NCI-H526 (cell line): ENCODE measurements at places on chromosomes 7 and 10.

GRCh38 chr10:3072641-3073360 is 5.5 kb downstream of the PFKP start:
- DNase-seq = no peak

DNA sequence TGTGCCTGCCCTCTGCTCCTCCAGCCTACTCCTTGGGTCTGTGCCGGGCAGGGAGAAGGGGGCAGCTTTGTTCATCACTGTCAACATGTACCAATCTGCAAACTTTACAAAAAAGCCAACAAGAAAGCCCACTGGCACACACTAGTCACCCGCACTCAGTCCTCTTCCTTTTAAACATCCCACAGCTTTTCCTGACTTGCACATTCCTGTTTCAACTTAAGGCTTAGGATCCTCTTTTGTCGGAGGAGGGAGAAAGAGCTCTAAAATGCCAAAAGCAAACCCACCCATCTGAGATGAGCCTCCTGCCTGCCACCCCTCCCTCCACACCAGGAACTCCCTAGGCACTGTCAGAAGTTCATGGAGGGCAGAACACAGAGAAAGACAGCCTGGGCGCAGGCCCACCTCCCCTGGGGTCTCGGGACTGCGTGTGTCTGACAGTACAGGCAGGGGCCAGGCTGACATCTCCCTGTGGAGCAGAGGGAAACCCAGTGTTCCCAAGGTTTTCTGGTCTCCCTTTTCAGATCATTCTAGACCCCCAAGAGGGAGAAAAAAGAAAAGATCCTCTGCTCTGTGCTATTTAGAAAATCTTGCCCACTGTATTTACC is 5.4 kb downstream of the PDIA4 start:
- DNase-seq = no peak

DNA sequence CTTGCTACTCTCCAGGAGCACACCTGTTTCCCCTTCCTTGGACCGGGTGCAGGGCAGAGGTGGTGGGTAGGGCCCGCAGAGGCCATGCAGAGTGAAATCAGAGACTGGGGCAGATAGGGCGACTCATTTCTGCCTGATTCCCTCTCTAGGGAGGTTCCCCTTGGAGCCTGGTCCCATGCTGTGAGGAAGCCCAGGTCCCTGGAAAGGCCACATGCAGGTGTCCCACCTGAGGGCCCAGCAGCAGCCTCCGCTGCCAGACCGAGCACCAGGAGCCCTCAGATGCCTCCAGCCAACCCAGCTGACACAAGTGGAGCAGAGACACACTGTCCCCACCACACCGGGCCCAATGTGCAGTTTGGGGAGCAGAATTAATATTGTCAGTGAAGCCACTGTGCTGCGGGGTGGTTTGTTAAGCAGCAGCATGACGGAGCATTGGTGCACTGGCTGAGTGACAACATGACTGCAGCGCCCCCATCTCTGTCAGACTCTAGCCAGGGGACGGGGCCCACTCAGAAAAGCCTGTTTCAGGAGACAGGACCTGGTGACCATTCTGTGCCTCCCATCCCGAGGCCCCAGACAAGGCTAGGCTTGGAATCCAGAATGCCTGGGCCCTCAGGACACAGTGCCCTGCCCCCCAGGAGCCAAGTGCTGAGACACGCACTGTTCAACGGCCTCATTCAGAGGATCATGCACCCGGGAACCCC is 30.4 kb upstream of the RET start:
- no peak for DNase-seq

DNA sequence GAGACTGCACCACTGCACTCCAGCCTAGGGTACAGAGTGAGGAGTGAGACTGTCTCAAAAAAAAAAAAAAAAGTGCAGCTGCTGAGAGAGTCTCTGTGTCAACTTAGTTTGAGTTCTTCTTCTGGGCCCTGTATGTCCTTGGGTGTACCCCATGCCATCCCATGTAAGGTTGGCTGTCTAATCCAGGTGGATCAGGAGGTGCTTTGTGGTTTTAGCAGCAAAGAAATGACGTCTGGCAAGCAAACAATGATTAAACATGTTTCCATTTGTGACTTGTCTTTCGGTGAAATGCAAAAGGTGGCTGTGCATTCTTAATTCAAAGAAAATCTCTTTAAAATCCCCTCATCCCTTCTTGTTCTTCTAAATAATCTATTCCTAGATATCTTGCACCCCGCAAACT is 255.9 kb downstream of the ANKRD30A start:
- DNase-seq = no peak

DNA sequence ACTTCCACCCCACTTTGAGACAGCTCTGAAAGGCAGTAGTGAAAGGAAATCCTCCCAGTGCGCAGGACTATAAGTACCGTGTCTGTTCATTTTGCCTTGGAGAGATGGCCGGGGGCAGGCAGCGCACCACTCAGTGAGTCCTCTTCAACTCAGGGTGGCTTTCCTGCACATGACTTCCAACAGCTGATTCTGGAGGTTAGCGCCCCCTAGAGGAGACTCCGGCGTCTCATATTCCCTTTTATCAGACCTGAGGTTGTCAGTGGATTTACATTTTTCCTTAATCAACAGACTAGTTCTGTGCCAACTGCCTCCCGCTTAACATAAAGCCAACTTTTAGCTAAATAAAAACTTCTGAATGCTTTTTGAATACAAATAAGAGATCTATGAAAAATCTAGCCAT is 101.0 kb downstream of the HERPUD2 start:
- DNase-seq = peak; percentile 40

DNA sequence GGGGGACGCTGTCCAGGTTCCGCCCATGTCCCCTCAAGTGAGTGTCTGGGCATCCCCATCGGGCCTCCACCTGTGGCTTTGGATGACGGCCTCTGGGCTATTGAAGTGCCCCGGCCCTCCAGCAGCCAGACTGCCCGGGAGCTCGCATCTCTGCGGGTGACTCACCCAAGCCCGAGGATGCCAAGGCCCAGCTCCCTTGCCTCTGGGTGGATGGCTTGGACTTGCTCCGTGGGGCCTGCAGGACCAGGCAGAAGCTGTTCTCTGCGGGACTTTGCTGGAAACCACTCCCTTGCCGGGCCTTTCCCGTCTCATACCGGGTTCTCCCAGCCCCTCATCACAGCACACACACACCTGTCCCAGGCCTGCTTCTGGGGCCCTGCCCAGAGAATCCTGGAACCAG is 22.4 kb downstream of the DPYSL4 start:
- no peak for DNase-seq

GRCh38 chr10:101284744-101285463 is 55.6 kb upstream of the LBX1 start:
- no peak for DNase-seq

DNA sequence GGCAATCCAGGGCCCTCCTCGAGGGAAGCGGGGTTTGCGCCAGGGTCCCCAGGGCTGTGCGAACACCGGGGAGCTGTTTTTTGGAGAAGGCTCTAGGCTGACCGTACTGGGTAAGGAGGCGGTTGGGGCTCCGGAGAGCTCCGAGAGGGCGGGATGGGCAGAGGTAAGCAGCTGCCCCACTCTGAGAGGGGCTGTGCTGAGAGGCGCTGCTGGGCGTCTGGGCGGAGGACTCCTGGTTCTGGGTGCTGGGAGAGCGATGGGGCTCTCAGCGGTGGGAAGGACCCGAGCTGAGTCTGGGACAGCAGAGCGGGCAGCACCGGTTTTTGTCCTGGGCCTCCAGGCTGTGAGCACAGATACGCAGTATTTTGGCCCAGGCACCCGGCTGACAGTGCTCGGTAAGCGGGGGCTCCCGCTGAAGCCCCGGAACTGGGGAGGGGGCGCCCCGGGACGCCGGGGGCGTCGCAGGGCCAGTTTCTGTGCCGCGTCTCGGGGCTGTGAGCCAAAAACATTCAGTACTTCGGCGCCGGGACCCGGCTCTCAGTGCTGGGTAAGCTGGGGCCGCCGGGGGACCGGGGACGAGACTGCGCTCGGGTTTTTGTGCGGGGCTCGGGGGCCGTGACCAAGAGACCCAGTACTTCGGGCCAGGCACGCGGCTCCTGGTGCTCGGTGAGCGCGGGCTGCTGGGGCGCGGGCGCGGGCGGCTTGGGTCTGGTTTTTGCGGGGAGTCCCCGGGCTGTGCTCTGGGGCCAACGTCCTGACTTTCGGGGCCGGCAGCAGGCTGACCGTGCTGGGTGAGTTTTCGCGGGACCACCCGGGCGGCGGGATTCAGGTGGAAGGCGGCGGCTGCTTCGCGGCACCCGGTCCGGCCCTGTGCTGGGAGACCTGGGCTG is 26.0 kb downstream of the PRSS2 start:
- DNase-seq = peak; percentile 46

- no peak for DNase-seq
Observed at GRCh38 chr7:151438864-151439601, 908 bp downstream of the CRYGN start.

GRCh38 chr10:23326544-23327307 is 17.9 kb downstream of the C10orf67 start:
- DNase-seq = no peak

- no peak for DNase-seq
Observed at GRCh38 chr10:111125102-111125501, 48.3 kb downstream of the ADRA2A start.

DNA sequence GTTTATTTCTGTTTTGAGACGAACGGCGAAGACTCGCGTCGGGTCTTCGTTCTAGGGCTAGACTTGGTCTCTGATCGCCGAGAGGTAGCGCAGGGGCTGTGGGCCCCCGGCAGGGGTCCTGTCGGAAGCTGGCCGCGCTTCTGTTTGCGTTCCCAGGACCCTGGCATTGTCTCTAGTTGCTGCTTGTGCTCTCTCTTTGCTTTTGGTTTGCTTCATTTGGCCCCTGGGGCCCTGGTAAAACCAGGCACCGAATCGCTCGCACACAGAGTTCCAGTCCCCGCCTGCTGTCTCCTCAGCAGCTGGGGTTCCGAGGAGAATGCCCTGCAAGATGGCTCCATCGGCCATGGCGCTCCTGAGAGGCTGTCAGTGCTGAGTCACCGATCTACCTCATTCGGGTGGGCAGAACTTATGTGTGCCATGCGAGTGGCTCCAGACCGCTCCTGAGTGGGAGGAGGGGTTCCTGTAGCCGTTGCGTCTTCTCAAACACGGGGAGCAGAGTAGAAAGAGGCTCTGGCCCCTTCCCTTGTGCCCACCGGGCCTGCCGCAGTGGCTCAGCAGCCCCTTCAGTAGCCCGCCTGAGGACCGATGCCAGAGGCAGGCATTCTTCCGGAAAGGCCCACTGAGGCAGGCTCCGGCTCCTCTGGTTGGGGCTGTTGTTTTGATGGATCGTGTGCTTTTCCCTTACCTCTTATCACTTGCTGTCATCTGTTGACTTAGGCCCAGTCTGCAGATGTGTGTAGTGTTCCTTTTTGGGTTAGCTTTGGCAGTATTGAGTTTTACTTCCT is 826 bp downstream of the CHPF2 start:
- DNase-seq = peak; percentile 33

DNA sequence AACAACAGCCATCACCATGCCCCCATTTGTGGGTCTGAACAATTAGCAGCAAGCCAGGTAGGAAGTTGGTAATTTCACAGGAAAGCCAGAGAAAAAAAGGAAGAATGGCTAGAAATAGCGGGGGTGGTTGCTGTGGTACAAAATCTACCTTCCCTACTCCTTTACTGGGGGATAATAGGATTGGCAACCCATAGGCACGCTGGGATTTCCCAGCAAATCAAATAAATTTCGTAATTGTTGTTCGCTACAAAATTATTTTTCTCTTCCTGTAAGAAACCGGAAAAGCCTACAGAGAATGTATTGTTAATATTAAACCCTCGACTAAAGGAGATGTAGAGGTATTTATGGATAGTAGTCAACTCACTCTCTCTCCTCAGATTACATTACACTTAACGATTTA is 123.9 kb downstream of the DOCK4 start:
- no peak for DNase-seq

DNA sequence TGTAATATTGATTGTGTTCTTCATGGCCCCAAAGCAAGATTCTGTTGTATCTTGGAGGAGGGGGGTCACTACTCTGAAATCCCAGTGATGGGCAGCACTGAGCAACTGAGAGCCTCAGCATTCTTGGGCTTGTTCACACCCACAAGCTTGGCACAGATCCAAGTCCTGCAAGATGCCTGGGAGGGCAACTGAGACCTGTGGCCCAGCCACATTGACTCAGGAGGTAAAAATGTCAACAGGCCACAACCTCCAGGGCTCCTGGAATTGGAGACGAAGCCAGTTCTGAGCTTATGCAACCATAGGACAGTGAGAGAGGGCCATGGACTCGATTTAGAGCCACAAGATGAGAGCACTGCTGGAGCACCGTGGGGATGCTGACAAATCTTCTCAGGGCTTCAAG is 3.1 kb upstream of the DOCK1 start:
- no peak for DNase-seq

DNA sequence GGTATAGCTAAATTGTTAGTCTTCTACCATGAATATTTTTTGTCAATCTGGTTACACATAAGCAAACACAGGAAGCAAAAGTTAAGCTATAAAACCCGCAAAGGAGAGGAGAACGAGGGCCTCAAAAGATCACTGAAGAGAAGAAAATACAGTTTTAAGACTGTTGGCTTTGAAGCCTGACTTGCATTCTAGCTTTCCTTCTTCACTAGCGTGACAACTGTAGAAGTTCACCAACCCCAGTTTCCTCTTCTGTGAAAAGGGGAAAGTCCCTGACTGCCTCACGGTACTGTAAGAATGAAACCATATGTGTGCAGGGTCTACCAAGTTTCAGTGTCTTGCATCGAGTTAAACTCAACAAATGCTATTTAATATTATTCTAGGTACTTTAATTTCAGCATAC is 7.5 kb upstream of the LRRN3 start:
- DNase-seq = no peak

GRCh38 chr7:77315182-77315591 is 101.0 kb downstream of the GSAP start:
- DNase-seq = no peak

DNA sequence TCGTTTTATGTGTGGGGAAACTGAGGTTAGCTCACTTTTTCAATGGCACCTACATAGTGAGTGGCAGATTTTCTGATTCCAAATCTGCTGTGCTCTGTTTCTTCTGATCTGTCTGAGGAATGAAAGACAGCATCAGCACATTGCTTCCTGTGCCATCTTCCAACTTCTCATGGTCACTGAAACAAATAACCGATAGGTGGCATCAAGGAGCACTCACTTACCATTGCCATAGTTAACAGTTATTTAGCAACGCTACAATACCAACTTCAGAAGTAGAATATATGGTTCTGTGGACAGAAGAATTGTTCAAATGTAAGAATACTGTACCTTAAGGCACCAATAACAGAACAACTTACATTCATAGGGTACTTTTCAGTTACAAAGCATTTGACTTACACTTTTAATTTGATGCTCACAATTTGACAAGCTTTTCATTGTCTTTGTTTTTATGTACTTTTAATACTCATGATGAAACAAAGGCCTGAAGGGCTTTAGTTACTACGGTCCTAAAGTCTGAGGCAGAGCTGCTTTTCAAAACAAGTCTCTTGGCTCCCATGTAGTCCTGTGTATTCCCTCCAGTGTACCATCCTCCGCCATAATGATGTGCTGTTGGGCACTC is 228.9 kb upstream of the TCF7L2 start:
- peak; percentile 24 for DNase-seq

GRCh38 chr10:60096761-60097513 is 190.6 kb upstream of the CCDC6 start:
- DNase-seq = no peak
